ENCODE measurements at places on chromosomes 12 and 14.
A peak's percentile ranks its signal among the peaks of the same experiment; 100 is the strongest.

GRCh38 chr12:106281804-106282203, 20.7 kb upstream of the TCP11L2 start:
- no peak for DNase-seq

DNA sequence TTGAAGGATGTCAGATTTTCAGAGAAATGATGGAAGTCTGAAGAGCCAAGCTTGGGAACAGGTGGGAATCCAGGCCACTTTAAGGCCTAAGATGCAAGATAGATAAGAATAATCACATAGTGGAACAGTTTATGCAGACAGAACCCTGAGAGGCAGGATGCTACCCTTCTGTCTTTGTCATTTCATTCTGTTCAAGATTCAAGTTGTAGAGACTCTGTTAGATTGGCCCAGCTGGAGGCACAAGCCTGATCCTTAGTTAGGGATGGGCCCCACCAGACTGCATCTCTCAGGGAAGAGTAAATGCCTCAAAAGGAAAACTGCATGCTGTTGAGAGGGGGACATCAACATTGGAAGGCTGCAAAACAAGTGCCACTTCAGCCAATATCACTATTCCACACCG, 287.0 kb downstream of the PCNX1 start:
- DNase-seq = no peak

DNA sequence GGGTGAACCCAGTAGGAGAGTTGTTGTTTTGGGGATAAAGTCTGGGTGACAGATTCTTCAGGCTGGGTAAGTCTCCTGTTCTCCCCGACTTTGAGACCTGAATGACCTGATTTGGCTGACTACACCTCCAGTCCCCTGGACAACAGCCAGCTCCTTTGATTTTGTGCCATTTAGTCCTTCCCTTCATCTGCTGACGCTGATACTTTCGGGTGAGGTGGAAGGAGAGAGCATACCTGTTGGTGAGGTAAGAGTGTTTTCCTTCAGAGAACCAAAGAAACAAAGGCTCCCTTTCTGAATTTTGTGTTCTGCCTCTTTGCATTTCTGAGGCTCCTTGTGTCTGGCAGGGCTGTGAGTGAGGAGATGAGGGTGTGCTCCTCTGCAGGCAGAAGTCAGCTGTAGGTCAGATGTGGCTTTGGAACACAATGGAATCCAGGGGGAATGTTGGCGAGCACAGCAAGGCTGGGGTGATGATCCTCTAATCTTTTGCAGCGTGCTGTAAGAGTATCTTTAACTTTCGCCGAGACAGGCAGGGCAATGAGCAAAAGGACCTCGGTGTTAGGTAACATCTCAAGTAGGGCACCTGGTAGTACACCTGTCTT, 12.1 kb downstream of the ETV6 start:
- DNase-seq = no peak

GRCh38 chr14:102528431-102529170, 19.0 kb upstream of the ANKRD9 start:
- no peak for DNase-seq

- DNase-seq = peak; percentile 25
Observed at GRCh38 chr14:102262929-102263462, 42.0 kb downstream of the MOK start.

GRCh38 chr12:58781609-58782008, 138.7 kb downstream of the LRIG3 start:
- no peak for DNase-seq

GRCh38 chr12:41067941-41068645, 120.0 kb upstream of the PDZRN4 start:
- DNase-seq = no peak

DNA sequence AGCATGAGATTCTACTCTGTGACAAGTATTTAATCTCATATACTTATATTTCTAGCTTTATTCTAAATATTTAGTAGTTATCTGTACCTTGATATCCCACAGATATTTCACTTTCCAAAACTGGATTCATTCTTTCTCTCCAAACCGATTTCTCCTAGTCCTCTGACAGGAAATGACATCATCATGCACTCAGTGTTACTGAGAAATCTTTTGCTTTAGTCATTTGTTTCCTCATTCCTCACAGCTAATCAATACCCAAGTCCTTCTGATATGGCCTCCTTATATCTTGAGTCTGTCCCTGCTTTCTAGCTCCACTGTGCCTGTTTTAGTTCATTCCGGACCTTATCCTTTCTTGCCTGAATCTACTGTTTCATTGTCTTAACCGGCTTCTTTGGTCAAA, 39.4 kb upstream of the E2F7 start:
- peak; percentile 50 for DNase-seq

DNA sequence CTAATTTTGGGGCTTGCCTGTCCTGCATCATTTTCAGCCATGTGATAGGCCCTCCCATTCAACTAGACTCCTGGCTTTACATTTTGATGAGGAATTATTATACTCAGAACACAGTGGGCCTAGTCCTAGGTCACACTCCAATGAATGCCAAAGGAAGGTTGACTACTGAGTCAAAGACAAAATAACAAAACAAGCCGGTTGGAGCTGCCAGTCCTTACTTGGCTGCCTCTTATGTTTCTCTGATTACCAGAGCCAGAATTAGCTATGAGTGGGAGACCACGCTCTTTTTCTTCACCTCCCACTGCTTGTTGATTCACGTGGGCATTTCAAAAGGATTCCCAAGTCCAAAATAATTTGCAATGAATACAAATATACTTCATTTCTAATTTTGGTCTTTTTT, 78.1 kb upstream of the USP44 start:
- DNase-seq = no peak

DNA sequence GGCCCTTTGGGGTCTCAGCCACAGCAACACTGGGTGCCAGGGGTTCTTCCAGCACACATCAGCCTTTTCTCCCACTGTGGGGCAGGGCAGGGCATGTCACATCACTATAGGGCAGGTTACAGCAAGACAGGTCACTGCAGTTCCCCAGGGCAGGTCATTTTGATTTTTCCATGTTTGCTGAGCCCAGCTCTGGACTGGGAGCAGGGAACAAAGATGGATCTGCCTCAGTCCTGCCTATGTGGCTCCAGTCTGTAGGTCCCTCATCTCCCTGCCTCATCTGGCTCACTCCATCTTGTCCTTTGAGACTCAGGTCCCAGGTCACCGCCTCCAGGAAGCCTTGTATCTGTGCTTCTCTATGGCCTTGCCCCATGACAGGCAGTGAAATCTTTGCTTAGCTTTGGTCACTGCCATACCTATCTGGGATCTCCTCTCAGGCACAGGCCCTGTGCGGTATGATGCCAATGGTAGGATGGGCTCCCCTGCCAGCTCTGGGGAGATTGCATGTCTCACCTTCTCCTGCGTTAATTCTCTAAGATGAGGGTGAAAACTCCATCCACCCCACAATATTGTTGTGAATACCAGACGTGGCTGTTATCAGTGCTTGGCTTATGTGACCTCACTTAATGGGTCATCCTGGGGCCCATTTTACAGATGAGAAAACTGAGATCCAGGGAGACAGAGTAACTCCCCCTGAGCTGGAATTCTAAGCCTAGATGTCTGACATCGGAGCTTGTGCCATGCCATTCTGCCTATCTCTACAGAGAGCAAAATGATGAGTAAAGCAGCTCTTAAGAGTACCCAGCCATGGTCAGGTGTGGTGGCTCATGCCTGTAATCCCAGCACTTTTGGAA, 1.5 kb downstream of the SERPINA6 start:
- no peak for DNase-seq

DNA sequence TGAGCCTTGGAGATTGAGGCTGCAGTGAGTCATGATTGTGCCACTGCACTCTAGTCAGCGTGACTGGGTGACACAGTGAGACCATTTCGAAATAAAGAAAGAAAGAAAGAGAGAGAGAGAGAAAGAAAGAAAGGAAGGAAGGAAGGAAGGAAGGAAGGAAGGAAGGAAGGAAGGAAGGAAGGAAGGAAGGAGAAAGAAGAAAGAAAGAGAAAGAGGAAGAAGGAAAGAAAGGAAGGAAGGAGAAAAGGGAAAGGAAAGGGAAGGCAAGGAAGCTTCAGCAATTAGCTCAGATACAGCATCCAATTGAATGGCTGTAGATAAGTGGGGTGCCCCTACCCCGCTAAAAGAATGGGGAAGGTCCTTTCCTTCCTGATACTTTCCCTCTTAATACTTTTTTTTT, 9.5 kb upstream of the NAA30 start:
- DNase-seq = no peak

DNA sequence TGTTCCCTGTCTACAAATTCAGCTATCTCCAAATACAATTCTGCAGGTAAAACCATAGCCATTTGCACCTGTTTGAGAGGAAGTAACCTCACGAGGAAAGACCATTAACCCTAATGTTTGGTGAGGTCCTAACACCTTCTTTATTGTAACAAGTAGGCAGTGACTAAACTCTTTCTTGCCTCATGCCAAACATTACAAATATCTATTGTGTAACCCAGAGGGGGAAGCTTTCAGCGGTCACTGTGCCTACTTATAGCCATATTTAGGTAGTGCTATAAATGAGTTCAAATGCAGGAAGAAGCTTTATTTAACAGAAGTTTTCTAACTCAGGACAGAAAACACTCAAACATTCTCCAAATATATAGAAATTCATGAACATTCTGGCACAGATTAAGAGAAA, 252.7 kb downstream of the LRFN5 start:
- DNase-seq = no peak

DNA sequence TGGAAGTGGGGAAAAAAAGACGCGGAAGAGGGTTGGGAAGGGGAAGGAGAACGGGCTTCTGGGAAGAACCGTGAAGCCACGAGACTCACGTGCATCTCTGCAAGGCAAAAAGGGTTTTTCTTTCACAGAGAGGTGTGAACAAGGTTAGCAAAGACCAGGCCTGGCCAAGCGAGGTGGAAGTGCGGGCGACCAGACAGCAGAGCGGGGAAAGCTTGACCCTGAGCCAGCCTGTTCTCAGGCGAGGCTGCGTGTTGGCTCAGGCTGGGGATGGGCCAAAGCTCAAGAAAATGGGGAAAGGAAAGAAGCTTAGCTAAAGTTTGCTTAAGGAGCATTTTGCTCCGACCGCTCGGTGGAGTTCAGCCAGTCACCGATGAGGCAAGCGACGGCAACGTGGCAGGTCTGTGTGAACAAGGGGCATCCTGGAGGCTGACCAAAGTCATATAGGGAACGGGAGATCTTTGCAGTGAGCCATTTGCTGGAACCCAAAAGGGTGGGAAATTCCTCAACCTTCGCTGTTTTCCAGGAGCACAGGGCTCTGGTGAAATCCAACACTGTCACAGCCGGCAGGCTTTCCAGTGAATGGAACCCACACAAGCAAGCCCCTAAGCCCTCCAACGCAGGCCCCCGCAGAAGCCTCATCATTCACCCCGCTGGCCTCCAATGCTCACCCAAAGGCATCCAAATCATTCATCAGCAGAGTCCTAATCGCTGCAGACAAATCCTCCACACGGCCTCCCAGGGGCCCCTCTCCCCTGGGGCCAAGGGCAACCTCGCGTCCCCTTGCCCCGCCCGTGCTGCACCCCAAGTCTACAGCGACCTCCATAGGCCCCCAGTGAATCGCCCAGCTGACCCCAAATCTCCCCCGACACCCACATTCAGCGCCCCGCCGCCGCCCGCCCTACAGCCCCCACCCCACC, 754 bp downstream of the ZNF605 start:
- DNase-seq = no peak

- DNase-seq = no peak
Observed at GRCh38 chr12:24920141-24920540, 28.8 kb downstream of the BCAT1 start.

- DNase-seq = peak; percentile 72
Observed at GRCh38 chr14:92728759-92729364, 19.6 kb downstream of the LGMN start.

DNA sequence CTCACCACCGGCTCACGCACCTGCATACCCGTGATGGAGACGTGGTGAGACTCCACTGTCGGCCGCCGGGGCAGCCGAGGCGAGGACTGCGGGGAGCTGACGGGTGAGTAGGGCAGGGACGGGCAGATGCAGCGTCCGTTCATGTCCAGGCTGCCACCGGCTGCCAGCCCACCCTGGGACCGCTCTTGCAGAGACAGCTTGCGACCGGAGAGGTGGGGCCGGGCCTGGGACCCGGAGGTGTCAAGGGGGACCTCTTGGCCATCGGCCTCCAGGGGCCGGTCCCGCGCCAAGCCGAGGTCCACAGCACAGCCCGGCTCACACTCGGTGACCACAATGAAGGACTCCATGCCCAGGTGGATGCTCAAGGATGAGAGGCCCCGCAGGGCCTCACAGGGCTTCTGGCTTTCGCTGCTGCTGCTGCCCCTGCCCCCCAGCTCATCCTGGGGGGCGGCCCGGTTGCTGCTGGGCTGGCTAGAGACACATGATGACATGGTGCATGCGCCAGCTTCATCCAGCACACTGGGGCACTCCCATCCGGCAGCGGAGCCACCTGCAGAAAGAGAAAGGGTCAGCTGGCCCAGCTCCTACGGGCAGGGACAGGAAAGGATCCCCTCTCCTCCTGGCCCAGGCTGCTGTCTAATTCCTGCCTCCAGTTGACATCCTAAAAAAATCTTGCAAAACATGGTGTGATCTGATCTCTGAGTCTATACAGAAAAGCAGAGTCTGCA, 22.3 kb downstream of the CAMKK2 start:
- DNase-seq = no peak

DNA sequence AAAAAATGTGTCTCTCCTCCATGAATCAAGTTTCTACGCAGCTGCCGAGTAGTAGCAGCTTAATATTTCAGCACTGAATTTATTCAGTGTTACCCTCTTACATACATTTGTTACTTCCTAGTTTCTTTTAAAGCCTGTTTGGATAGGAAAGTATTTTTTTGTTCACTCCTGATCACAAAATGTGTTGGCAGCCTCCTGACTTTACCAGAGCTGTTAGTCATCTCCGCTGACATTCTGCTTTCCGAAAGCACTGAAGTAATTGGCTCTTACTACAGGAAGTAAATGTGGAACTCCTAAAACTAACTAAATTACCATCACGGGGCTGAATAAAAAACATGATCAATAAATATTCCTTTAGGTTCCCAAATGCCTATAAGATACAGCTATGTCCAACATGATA, 225.5 kb downstream of the EPS8 start:
- DNase-seq = no peak

DNA sequence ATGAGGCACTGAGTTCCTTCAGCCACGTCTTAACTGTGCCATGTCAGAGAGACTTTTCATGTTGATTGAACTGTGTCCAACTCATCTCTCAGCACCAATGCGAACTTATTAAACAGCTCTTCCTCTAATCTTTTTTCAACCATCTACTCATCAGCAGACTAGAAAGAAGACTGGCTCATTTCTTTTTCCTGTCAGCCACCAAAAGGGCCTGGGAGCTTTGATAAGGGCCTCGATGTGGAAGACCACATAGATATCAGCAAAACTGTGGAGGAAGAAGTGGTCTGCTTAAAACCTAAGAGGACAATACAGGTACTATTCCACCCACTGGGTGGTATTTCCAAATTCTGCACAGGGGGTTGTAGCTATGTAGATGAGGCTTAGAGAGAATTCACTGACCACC, 3.6 kb upstream of the PLXNC1 start:
- no peak for DNase-seq

GRCh38 chr12:129036135-129036534, 182.9 kb downstream of the GLT1D1 start:
- DNase-seq = no peak

Data from A172 (cell line).